ENCODE measurements at places on chromosomes 4 and X.

DNA sequence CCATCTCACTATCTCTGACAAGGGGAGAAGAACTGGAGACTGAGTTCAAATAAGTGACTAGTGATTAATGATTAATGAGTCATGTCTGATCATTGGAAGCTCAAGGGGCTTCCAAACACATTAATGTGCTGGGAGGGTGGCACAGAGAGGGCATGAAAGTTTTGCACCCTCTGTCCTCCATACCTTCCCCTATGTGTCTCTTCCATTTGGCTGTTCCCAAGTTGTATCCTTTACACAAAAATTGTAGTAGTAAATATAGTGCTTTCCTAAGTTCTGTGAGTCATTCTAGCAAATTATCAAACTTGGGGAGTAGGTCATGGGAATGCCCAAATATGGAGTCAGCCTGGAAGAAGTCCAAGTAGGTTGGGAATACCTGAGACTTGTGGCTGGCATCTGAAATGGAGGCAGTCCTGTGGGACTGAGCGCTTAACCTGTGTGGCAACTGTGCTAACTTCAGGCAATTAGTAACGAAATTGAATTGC lies 4.1 kb upstream of the FAM200B start:
- DNase-seq, result no peak

GRCh38 chr4:88097301-88097700 lies 61.1 kb downstream of the ABCG2 start:
- DNase-seq, result no peak

GRCh38 chr4:128653527-128654444 lies 155.7 kb upstream of the JADE1 start:
- DNase-seq, result peak; percentile 12

- no peak for DNase-seq
These were observed 22.8 kb downstream of the GRSF1 start for GRCh38 chr4:70816894-70817293.

- DNase-seq, result no peak
These were observed 46.3 kb upstream of the AFAP1 start for GRCh38 chr4:7985891-7986441.

- DNase-seq, result no peak
These were observed 36.8 kb upstream of the ADH7 start for GRCh38 chr4:99471896-99472295.

GRCh38 chr4:55311792-55312488 lies 34.1 kb upstream of the SRD5A3 start:
- no peak for DNase-seq

GRCh38 chrX:111521169-111521568 lies 9.7 kb downstream of the SERTM2 start:
- DNase-seq, result peak; percentile 44

DNA sequence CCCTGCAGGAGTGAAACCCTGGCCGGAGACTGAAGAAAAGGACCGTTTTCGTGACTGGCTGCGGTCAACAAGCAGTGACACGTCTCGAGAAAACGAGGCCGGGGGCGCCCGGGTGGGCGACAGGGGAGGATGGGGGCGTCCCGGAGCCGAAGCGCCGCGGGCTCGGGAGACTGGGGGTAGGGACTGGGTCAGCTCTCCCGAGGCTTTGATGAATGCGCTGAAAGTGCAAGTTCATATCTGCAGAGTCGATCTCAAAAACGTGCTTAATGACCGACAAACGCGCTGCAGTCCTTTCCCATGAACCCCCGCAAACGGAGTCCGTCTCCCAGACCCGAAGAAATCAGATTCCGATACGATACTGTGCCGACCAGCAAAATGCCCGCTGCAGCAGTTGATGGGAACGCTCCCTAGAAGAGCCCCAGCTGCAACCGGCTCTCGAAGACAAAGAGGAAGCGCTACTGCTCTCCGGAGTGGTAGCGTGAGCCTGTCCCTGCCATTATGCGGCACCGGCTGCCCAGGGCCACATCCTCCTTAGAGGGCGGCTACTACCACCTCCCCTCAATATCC lies 806 bp upstream of the CD99L2 start:
- no peak for DNase-seq

DNA sequence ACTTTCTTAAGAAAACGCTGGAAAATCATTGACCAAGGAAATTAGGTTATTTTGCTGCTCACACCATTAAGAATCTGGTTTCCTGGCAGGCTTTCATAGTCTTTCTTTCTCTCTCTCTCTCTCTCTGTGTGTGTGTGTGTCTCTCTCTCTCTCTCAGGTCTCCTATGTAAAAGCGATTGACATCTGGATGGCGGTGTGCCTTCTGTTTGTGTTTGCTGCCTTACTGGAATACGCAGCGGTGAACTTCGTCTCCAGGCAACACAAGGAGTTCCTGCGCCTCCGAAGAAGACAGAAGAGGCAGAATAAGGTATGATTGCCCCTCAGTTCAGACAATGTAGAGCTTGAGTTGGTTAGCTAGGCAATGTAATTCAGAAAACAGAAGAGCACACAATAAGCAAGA lies 161.2 kb downstream of the GLRA2 start:
- DNase-seq, result no peak

DNA sequence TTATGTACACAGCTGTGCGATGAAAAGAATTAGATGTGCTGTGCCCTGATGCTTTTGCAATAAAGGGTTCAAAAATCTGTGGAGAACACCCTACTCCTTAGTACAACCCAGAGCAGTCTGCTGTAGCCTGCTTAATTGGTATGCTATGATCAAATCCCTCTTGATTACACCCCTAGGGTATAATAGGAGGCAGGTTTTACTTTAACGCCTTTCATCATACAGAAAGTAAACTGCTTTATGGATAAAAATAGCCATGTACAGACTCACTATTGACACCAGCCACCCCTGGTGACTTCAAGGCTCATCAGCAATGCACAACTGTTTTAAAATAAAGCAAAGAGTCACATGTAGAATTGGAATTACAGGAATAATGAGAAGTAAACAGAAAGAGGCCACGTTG lies 315.3 kb downstream of the DMD start:
- DNase-seq, result no peak

DNA sequence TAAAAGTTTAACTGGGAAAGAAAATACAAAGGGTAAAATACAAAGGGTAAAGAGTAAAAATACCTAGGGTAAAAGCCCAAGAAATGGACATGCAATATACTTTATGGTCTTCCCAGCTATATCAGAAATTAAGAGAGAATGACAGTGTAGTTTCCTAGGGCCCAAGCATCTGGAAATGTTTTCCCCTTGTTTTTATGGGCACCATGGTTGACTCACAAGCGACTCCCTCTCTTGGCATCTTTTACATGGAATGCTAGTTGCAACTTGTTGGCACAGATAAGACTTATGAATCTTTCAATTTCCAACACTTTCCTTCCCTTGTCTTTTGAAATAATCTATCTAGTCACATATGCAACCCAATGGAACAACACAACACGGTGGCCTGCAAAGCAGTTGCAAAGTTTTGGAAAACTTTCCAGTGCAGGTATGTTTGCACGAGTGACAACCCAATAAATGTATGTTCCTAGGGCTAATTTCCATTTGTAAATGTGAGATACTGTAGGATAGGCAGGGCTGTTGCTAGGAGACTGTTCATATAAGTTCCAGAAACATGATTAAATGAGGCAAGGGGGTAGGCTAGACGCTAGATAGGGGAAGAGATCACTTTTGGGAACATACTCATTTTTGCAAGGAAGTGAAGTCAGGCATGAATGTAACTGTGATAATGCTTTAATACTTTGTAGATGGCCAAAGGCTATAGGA lies 36.4 kb upstream of the CWH43 start:
- peak; percentile 50 for DNase-seq

- DNase-seq, result no peak
These were observed 43.1 kb downstream of the SOWAHB start for GRCh38 chr4:76854858-76855257.

DNA sequence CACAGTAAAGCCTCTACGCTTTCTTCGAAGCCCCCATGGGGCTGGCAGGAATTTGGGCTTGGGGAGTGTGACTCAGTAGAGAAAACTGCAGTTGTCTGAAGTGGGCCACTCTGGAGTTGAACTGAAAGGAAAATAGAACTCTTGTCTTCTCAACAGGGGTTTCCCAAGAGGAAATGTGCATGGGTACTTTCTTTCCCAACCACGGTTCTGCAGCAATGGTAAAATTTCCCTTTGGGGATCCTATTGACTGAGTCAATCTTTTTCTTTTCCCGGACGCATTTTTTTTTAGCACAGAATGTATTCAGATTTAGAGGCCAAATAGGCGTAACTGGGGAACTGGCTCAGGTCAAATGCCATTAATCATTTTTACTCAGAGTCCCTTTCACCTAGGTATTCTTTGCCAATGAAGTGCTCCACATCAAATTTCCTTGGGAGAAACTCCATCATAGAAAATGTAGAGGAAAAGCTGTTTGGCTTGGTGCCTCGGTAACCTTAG lies 269.3 kb downstream of the STIM2 start:
- peak; percentile 35 for DNase-seq

- DNase-seq, result no peak
These were observed 18.9 kb upstream of the SPANXN3 start for GRCh38 chrX:143536176-143536575.

- DNase-seq, result peak; percentile 97
These were observed 83.8 kb upstream of the MAML3 start for GRCh38 chr4:140237616-140238350.

DNA sequence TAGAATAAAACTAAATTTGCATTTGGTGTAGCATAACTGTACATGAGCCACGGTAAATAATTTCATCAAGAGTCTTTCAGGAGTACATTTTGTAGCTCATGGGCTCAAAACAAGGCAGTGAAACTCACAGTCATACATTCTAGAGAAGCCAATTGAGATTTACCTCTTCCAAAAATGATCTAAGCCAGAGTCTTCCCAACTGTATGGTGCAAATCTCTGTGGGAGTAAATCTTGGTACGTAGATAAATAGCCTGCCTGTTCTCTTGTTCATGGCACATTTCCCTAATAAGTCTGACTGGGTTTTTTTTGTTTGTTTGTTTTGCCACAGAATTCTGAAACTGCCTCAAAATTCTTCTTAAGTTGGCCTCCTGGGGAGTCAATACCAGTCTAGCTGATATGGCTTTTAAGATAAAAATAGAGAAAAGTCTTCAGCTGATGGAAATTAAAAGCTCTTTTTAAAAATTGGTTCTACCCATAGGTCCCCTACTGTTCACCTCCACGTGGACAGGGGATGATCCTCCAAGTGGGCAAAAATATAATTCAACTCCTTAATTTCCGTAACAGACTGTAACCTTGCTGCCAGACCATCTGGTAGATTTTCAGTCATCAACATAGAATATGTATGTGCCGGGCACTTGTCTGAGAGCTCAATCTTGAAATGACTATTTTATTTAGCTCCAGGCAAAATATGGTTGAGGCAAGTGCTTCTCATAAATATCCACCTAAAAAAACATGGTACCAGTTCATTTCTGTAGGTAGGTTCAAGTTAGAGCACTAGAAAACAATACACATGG lies 365.4 kb downstream of the PDHA2 start:
- DNase-seq, result no peak

DNA sequence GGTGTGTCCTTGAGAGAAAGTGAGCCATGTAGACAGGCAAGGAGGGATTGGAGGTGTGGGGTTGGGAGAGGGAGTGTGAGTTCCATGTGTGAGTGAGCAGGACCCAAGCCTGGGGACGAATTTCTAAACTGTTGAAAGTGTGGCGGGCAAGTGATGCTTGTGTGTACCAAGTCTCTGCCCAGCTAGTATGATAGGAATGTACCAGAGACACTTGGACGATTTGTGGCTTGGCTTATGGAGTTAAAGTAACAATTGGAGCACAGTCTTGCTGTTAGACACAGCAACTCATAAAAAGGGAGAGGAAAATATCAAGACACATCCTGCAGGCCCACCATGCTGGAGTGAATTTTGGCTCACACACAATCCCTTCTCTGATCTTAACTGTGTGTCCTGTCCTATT lies 8.5 kb downstream of the PTTG2 start:
- peak; percentile 15 for DNase-seq

- DNase-seq, result no peak
These were observed 31.5 kb downstream of the CYLC1 start for GRCh38 chrX:83892433-83892832.

DNA sequence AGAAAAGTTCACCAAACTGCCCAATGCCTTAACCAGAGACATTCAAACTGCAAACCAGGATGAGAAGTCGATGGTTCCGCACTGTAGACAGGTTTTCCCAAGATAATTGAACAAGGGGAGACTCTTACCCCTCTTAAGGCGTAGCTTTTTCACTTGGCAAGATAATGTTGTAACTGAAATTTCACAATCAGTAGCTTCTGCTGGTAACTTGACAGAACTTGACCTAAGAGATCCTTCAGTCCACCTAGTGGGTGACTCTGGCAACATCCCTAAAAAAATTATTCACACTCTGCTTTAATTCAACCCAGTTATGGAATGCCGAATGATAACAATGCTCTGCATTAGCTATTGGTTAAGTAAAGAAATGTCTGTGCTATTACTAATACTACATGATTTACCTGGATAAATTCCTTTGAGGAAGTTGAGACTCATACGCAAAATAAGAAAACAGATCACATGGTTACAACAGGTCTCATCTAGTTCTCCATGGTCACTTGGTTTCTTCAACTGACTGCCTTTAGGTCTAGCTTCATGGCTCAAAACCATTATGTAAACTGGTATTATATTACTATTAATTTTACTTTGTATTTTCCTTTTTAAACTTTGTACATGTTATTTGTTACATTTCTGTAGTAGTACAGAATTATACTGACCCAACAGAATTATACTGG lies 9.1 kb downstream of the ELF2 start:
- peak; percentile 60 for DNase-seq

- DNase-seq, result no peak
These were observed 144.7 kb downstream of the NAA11 start for GRCh38 chr4:79181190-79181589.

- no peak for DNase-seq
These were observed 25.3 kb upstream of the ZMAT1 start for GRCh38 chrX:101957174-101957573.

GRCh38 chrX:41596596-41596995 lies 92.2 kb upstream of the GPR34 start:
- DNase-seq, result no peak

DNA sequence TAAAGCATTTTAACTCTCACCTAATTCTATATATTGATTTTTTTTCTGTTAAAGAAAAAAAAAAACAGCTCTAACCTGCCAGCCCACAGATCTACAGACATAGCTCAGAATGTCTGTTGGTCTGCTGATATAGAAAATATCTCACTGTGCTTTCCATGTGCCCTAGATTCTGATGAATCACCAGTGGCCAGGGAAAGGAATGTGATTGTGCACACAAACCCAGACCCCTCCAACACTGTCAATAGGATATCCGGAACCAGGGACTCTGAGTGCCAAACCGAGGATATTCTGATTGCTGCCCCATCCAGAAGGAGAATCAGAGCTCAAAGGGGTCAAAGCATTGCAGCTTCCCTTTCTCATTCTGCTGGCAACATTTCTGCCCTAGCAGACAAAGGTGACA lies 12.1 kb upstream of the SCML1 start:
- DNase-seq, result no peak
